ENCODE measurements at places on chromosomes 3 and 15.

- DNase-seq = no peak
These were observed 490.9 kb upstream of the CFAP20DC start for GRCh38 chr3:59540696-59541095.

- no peak for DNase-seq
These were observed 15.9 kb upstream of the PIAS1 start for GRCh38 chr15:68038246-68038645.

DNA sequence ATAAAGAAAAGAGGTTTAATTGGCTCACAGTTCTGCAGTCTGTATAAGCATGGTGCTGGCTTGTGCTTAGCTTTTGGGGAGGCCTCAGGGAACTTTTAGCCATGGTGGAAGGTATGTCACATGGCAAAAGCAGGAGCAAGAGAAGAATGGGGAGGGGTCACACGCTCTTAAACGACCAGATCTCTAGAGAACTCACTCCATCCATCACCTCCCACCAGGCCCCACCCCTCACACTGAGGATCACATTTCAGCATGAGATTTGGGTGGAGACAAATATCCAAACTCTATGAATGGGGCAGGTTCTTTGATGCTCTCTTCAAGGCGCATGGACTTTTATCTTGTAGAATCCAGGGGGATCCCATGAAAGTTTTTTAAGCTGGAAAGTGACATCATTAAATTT is 75.7 kb downstream of the ITPR1 start:
- no peak for DNase-seq

GRCh38 chr3:47299381-47300318 is 16.9 kb downstream of the KLHL18 start:
- no peak for DNase-seq

DNA sequence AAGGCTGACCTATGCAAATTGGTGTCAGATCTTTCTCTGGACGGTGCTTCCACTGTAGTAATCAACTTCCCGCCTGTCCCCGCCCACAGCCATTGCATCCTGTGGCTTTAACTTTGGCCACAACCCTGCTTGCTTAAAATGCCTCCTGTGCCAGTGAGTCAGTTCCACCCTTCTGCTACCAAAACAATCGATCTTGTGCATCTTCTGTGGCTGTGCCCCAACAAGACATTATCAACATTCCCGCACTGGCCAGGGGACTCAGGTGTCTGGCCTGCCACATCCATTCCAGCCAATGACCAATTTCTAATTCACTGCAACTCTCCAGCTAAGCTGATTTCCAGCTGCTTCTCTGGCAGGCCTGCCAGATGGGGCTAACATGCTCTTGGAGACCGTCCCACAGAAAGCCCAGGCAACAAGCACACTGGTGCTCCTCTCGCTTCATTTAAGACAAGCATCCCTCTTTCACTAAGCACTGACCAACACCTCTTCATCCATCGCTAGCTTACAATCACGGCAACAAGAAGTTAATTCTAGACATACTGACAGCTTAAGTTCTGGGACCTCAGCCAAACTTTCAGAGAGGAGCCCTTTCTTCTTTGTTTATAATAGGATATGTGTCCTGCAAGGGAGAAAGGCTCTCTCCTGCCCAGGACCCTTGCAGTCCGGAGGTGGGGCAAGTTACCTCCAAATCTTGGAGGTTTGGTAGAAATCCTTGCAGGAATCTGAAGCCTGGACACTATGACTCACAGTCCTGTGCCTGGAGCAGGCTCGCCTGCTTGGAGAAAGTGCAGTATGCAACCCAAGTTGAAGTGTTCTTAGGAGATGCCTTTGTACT is 6.7 kb downstream of the CA12 start:
- no peak for DNase-seq

- no peak for DNase-seq
These were observed 21.0 kb downstream of the RFT1 start for GRCh38 chr3:53109190-53109589.

GRCh38 chr3:45035441-45036301 is 9.6 kb downstream of the CLEC3B start:
- DNase-seq = no peak

GRCh38 chr3:57173687-57174086 is 8.5 kb upstream of the IL17RD start:
- no peak for DNase-seq

DNA sequence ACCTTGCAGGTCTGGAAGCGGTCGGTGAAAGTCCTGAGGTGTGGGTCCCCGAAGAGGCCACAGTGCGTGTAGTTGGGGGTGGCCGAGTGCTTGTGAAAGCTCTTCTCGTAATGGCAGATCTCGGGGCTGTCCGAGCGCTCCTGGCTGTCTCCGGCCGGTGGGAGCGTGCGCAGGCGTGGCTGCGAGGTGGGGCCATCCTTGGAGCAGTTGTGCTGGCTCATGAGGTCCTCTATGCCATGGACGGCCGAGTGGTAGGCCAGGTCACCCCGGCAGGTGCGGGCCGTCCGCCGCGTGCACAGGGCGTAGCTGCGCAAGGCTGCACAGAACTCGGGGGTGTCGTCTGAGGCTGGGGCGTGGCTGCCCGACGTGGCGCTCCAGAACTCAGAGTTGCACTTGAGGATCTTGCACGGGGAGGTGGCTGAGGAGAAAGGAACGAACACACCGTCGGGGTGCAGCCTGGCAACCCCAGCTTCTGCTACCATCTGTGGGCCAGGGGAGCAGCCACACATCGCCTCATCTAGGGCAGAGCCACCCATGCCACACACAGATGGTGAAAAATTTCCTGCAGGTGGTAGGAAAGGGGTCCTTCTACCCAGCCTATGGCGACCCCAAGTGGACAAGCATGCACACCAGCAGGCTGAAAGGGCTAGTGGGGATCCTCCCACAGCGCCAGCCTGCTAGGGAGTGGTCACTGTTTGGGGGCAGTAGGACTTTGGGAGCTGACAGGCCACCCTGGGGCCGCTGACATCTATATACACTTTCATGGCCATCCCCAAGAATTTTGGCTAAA is 36.7 kb downstream of the RGMA start:
- DNase-seq = no peak

DNA sequence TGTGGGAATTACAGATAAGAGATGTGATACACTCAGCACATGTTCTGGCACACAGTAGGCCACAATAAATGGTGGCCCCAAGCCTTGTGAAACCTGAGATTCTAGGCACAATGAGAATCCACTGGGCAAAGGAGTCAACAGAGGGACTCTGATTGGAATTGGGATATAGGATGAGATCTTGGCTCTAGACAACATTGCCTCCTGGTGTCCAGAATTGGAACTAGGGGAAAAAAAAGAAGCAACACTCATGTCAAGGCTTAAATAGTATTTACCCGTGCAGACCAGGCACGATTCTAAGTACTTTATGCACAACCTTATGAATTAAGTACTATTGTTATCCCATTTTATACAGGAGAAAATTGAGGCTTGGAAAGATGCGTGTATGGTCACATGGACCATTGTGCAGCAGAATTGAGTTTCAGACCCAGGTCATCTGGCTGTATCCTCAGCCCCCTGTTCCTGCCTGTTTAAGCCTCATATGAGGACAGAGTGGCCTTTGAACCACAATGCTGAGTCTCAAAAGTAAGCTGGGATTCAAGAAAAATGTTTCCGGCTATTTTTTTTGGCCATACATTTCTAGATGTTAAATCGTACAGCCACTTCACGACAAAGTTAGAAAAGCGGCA is 124.8 kb downstream of the SV2B start:
- no peak for DNase-seq

GRCh38 chr15:74252291-74252690 is 16.2 kb downstream of the CCDC33 start:
- no peak for DNase-seq

- no peak for DNase-seq
These were observed 84.7 kb upstream of the THBS1 start for GRCh38 chr15:39495871-39496840.

GRCh38 chr3:102123590-102124190 is 274.4 kb downstream of the NFKBIZ start:
- DNase-seq = no peak

- peak; percentile 51 for DNase-seq
These were observed 959 bp upstream of the RASA2 start for GRCh38 chr3:141485641-141486495.

DNA sequence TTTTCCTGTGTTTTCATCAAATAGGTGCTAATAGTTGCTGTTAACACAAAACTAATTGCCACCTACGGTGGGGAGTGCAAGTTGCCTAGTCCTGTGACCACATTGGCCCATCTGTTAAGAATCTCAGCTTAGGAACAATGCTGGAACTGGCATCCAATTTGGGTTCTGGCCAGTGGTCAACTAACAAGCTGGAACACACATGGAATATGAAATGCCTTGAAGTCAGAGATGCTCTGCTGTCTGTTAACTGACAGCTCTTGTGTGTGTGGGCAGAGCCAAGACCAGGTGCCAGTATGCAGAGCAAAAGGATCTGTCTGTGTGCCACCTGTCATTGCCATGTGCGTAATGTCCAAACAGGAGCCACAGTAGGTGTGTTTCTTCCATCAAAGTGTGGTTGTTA is 460.8 kb downstream of the ROBO2 start:
- DNase-seq = no peak

GRCh38 chr3:57026944-57027343 is 33.5 kb upstream of the SPATA12 start:
- no peak for DNase-seq

- no peak for DNase-seq
These were observed 187.7 kb downstream of the ITPR1 start for GRCh38 chr3:4680871-4681300.

DNA sequence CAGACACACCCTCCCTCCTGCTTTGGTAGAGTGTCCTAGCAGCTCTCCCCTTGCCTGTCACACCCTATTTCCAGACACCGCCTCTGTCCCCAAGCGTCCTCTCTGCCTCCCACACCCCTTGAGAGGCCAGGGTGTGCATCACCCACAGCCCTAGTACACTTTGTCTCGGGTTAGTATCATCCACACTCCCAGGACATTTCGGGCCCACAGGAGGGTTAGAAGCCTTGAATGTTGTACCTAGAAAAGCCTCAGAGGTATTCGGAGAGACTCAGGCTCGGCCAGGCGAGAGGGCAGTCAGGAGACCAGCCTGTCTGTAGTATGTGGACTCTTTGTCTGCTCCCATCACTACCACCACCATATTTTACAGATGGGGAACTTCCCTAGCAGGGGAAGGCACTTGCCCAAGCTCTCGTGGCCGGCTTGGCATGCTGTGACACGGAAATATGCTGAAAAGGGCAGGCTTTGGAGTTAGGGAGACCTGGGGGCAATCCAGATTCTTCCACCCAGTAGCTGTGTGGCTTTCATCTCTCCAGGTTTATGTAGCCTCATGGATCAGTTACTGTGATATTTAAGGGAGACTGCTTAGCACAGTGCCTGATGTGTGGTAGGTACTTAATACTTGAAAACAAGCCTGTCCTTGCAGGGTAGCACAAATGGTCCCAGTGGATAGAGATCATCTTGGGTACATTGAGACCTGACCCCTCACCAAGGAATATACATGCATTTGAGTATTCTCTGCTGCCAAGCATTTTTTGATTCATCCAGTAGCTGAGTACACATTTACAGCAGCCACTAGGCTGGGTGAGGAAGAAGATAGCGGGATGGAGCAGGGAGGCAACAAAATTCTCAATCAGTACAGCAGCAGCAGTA is 1.4 kb downstream of the TMEM43 start:
- DNase-seq = no peak

- DNase-seq = no peak
These were observed 2.9 kb upstream of the USP3 start for GRCh38 chr15:63501256-63502089.

- DNase-seq = no peak
These were observed 683.0 kb downstream of the TBL1XR1 start for GRCh38 chr3:176514297-176514696.

- DNase-seq = no peak
These were observed 108.4 kb upstream of the DCBLD2 start for GRCh38 chr3:99009851-99010250.

DNA sequence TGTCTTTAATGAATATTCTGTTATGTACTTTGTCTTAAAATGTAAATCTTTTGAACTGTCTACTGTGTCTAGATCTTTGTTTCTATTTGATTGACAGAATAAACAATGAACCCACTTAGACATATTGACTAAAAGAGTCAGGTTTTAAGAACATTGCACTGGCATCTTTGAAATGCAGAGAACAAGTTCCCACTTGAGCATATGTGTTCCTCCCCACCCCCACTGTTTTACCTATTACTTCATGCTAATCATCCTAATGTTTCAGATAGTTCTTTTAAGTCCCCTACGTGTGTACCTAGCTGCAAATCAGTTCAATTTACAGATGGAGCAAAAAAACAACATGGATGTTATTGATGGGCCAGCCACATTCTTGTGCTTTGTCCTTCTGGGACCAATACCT is 11.7 kb upstream of the TCF12 start:
- DNase-seq = no peak

GRCh38 chr3:101217472-101218245 is 102.7 kb downstream of the IMPG2 start:
- DNase-seq = no peak

GRCh38 chr3:122322095-122323075 is 2.7 kb upstream of the CSTA start:
- no peak for DNase-seq

DNA sequence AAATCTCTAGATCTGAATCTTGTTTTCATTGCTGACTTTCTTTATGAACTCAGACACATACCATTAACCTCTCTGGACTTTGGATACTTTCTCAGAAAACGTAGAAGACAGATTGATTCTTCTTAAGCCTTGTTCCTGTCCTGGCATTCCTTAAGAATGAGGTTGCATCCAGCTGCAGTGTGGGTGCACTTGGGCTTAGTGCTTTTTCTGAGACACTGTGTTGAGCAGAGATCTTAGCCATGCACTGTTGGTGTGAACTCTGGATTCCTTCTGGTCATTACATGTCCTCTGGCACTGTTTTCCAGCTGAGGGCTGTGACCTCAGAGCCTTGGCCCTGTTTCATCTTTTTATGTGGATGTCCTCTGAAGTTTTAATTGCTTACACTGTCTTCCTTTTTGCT is 428.3 kb downstream of the CNTN4 start:
- DNase-seq = no peak

GRCh38 chr3:122760453-122761271 is 33.0 kb downstream of the HSPBAP1 start:
- DNase-seq = no peak

GRCh38 chr3:183315739-183316138 is 62.7 kb downstream of the B3GNT5 start:
- no peak for DNase-seq

DNA sequence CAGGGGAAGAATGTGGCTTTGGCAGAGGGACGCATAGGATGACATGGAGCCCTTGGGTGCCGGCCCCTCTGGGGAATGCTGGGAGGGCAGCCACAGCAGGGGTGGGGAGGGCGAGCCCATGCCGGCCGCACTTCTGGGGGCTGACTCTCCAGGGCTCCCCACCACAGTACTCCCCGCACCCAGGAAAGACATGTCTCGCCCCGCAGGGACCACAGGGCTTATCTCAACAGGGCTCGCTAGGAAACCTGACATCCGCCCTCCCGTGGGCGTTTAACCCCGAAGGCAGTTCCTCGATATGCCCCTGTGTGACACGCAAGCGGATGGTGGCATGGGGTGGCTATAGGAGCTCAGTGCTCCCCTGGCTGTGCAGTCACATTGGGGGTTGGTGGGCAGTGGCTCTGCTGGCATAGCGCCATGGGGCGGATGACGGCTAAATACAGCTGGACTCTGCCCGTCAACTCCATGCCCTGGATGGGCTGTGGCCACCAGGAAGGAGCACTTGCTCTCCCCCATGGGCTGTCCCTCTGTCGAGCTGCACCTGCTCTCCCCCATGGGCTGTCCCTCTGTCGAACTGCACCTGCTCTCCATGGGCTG is 141.4 kb downstream of the ADAMTS17 start:
- DNase-seq = no peak
